ENCODE measurements at places on chromosomes 6 and 20. TPM values are rescaled to one million over a fixed set of nuclear protein-coding genes. Genes with fewer than 3 reads are reported as not detected.
A peak's percentile ranks its signal among the peaks of the same experiment; 100 is the strongest.

The HDGFL1 gene
- total RNA-seq = not detected

The SMIM28 gene
- not detected for total RNA-seq

- DNase-seq = no peak
Observed at GRCh38 chr6:57158658-57159057, 13.5 kb upstream of the BAG2 start.

- peak; percentile 41 for DNase-seq
Observed at GRCh38 chr20:21303872-21304586, 898 bp downstream of the XRN2 start.
